ENCODE measurements at places on chromosomes 13 and 19.
A peak's percentile ranks its signal among the peaks of the same experiment; 100 is the strongest.

GRCh38 chr13:110872034-110872767, 42.7 kb downstream of the ANKRD10 start:
- DNase-seq, result no peak

DNA sequence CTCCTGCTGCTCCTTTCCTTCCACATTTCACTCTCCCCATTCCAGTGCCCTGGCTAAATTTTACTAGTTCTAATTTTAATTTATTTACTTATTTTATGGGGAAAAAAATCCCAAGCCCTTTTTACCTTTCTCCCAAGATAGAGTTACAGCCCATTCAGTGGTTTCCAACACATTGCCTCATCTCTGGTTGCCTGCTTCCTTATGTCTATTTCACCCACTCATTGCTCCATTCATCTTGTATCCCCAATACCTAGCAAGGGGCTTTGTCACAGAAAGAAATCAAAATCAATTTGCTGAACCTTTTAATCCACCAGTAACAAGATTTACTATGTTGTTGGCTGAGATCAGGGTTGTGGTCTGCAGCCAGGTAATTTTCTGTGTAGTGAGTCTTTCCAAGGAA, 55.9 kb downstream of the LHFPL6 start:
- no peak for DNase-seq

DNA sequence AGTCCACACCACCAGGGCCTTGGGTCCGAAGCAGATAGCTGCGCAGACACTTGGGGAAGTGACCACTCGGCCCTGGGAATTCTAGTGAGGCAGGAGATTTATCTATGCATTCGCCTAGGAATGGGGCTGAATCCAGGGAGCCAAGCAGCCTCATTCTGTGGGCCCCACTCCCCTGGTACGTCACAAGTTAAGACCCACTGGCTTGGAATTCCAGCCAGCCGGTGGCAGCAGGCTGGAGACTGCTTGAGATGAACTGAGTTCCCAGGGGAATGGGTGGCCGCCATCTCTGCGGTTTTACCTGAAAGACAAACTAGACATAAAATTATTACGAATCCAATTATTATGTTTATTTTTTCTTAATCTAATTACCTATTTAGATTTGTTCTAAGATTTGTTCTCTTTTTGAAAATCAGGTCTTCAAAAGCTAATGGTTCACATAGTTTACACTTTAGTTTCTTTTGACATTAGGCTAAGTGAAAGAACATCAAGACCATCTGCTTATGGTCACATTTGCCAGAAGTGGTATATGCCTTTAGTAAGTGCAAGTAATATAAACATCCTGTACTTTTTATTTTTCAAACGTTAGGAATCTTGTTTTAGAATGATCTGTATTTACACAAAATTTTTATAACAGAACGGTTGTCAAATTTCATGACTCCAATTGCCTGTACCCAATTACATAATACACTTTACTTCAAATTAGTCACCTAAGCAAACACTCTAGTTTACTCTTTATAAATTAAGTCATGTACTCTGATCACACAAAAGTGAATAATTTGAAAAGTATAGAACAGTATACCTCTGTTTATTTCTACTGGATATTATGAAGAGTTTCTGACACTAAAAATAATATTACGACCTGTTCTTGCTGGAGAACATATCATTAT, 74.4 kb downstream of the SLITRK6 start:
- DNase-seq, result peak; percentile 43

DNA sequence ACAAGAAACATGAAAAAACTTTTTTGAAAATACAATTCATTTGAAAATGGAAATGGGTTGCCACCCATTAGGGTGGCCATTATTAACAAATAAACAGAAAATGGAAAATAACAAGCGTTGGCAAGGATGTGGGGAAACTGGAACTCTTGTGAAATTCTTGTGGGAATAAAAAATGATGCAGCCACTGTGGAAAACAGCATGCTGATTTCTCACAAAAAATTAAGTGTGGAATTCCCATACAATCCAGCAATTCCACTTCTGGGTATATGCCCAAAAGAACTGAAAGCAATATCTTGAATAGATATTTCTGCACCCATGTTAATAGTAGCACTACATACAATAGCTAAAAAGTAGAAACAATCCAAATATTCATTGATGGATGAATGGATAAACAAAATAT, 165.2 kb downstream of the DCLK1 start:
- DNase-seq, result no peak

DNA sequence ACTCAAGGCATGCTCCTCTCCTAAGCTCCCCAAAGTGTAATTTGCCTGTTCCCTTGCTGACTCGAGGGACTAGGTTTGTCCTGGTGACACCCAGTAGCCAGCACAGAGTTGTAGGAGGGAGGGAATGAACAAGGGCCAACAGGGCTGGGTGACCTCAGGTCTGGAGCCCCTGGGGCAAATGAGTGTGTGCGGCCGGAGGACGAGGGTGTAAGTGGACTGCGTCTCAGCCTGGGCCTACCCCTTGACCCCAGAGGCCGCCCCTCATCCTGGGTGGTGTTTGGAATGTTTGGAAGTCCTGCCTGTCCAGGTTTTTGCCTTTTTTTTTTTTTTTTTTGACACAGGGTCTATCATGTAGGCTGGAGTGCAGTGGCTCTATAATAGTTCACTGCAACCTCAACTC, 1.3 kb upstream of the ZNF653 start:
- no peak for DNase-seq

GRCh38 chr13:105997581-105998550, 537.6 kb downstream of the EFNB2 start:
- DNase-seq, result no peak

GRCh38 chr19:40716031-40716481, 630 bp downstream of the COQ8B start:
- no peak for DNase-seq

GRCh38 chr13:50631041-50631440, 212.5 kb downstream of the DLEU7 start:
- no peak for DNase-seq

- DNase-seq, result no peak
Observed at GRCh38 chr13:106450991-106451390, 84.5 kb downstream of the EFNB2 start.

- no peak for DNase-seq
Observed at GRCh38 chr13:39699274-39699673, 43.8 kb downstream of the COG6 start.

DNA sequence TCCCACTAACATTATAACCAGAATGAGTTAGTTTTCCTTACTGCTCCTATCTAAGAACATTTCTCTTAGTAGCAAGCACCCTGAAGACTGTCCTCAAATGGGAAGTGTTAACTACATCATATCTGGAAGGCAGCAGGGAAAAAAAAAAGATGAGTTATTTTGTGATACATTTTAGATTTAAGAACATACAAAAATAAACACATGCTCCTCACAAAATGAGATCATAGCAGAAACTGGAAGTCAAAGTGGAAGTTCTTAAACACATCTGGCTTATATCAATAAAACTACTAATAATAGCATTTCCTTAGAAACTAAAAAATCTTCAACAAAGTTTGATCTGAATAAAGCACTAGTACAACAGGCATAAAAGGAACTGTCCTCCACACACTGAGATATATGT, 70.4 kb downstream of the SLITRK6 start:
- DNase-seq, result no peak

GRCh38 chr19:3176715-3177501, 1.7 kb upstream of the S1PR4 start:
- DNase-seq, result no peak

DNA sequence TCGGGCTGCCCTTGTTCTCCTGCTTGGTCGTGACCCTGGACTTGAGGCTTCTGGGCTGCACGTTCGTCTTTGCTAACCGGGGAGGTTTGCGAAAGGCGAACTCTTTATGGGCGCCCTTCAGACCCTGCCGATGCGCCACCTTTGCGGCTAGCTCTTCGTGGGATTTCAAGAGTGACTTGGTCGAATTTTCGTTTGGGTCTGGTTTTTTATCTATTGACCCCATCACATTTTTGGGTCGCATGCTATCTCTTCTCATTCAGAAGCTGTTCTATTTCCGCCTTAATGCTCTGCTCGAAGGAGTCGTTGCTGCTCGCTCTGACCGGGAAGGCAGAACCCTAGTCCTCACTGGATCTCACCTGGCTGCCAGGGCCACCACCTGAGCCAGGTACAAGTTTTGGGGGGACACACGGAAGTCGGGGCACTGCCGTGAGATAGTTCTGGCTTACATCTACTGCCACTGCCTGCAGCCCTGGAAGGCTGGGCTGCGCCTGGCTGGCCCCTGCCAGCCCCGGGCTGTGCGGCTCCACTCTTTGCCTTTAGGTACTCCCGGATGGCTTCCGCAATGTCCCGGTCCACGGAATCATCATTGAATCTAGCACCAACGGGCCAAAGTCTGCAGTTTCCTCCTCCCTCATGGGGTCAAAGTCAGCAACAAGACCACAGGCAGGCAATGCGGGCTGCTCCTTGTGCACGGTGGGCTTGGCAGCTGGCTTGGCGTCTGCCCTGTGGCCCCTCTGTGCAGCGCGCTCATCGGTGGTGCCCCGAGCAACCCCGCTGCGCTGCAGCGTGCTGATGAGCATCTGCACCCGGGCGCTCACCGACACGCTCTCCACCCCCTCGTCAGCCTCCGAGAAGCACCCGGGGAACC, 16.2 kb downstream of the RB1 start:
- DNase-seq, result no peak

- DNase-seq, result no peak
Observed at GRCh38 chr19:322616-323015, 22.0 kb downstream of the MIER2 start.

DNA sequence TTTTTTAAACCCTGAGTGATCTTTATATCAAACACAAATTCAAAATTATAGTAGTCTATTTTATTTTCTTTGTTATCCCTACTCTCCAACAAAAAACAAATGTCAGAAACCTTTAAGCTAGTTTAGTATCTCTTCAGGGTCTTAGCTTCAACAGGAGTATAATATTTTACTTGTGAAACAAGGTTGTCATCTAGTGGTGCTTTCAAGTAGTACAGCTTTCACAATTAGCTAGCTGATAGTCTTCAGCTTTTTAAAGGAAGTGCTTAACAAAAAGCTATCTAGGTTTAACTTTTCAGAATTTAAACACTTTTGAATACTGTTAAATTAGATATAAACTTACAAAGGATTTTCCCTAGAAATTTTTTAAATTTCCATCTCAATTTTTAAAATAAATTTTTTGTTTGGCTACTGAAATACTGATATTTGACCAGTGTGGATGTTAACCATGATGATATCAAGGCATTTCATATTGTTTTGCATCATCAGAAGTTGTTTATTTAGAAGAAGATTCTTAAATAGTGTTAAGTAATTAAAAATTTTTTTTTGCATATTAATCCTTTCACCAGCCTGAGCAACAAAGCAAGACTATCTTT, 34.2 kb downstream of the TDRD3 start:
- no peak for DNase-seq

GRCh38 chr19:38917921-38918491, 6.0 kb upstream of the CCER2 start:
- no peak for DNase-seq

DNA sequence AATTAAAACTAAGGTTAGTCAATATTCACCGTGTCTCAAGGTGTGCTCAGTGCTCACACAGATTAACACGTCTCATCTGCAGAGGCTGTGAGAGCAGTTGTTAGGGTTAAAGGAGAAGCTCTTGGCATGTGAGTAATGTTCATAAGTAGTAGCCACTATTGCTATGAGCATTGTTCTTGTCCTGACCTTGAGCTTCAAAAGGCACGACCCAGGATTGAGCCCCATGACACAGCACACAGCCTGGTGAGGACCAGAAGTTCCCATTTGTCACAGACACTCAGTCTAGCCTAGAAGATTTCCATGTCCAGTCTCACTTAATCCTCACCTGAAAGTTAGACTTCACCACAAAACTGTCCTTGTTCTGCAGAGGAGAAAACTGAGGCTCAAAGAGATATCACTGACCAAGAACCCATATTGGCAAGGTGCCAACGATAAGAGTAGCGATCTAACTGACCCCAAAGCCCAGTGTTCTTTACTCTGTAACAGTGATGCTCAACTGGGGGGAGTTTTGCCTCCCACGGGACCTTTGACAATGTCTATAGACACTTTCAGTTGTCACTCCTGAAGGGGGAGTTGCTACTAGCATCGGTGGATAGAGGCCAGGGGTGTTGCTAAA, 26.0 kb downstream of the FPR3 start:
- no peak for DNase-seq

DNA sequence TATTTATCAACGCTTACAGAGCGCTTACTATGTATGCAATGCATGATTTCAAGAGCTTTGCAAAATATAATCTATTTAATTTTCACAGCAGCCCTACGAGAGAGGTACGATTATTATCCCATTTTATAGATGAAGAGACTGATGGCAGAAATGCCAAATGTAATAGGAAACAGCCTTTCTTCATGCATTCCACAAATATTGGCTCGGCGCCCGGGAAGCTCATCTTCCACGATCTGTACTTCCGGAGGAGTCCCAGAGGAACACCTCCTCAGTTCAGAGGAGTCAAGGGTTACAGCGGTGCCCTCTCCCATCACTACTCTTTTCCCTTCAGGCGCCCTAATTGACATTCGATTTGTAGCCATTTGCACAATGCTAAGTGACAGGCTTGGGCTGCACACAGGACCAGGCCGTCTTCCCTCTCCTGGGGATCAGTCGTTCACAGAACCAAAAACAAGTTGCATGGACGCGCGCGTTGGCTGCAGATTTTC, 1.1 kb upstream of the ARHGAP35 start:
- DNase-seq, result no peak

DNA sequence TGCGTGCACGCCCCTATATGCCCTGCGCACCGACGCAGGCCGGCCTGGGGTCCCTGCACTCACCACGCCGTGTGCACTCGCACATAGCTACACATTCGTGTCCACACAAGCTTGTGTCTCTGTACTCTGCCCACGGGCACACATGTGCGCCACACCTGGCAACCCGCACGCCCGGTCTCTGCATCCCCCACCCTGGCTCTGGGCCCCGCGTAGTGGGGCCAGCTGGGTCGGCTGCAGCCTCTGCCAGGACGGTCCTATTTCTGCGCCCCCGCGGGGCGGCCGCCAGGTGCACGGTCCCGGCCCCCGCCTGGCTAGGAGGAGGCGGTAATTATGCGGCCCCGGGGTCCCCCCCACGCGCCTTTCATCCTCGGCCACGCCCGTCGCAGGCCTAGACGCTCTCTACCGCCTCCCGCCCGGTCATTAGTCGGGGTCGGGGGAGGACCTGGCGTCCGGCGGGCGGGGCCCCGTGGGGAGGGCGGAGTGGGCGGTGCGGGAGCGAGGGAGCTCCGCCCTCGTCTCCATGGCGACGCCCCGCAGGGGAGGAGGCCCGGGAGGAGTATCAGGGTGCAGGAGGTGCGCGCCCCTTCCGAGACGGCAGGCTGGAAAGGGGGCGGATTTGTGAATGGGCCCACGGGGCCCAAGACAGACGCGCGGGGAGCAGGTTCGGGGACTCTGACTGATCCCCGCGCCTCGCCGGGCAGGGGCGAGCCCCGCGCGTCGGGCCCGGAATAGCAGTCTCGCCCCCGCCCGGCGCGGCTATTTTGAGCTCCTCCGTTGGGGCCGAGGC, 2.8 kb upstream of the CIRBP start:
- DNase-seq, result peak; percentile 57

- DNase-seq, result no peak
Observed at GRCh38 chr13:33677215-33677614, 140.7 kb upstream of the RFC3 start.

All from posterior cingulate gyrus (tissue), 11 donors.